ENCODE measurements at places on chromosomes 11 and 22.

DNA sequence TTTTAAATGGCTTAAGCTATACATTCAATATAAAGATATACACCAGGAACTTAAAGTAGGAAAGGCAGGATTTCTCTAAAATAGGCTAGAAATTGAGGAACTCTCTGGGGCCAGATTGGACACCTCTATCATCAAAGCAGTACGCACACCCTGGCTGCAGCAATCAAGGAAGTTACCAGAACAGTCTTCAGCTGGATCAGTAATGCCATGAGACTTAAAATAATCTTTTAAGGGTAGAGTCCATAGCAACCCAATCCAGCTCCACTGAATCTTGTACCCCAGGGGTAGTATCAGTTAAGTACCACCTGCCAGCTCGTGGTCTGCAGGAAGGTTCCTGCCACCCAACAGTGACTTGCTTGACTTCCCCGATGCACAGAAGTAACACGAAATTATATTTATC, 3.0 kb downstream of the RDX start:
- DNase-seq: no peak

GRCh38 chr11:19777377-19778102, 64.9 kb downstream of the NAV2 start:
- DNase-seq: no peak

DNA sequence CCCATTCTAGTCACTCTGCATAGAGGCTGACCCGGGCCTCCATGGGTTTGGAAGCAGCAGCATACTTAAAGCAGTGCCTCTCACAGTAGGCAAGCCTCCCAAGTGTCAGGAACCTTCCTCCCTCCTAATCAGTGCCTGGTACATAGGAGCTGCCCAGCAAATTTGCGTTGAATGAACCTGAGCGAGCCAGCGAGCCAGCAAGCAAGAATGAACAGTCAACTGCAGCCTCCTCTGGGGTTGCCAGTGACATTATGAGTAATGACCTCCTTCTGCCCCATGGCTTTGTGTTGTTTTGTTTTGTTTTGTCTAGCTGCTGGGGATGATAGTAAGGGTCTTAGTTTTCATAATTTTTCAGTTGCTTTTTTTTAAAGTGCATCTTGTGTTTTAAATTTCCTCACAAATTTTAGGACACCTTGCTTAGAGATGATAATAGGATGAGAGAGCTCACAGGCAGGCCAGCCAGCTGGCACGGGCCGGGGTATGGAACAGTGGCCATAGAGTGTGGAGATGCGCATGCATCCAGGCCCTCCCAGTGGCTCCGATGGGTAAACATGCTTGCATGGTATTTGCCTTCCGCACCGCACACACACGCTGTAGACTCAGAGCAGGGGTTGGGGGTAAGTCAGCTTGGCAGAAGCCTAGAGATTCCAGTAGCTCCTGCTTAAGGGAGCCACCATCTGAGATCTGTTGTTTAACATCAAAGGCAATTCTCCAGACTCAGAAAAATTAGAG, 36.1 kb downstream of the TTC12 start:
- no peak for DNase-seq

GRCh38 chr11:69325446-69325845, 31.5 kb downstream of the MYEOV start:
- DNase-seq: no peak

- DNase-seq: no peak
Measured at GRCh38 chr22:19942157-19943081, 801 bp upstream of the TXNRD2 start.

DNA sequence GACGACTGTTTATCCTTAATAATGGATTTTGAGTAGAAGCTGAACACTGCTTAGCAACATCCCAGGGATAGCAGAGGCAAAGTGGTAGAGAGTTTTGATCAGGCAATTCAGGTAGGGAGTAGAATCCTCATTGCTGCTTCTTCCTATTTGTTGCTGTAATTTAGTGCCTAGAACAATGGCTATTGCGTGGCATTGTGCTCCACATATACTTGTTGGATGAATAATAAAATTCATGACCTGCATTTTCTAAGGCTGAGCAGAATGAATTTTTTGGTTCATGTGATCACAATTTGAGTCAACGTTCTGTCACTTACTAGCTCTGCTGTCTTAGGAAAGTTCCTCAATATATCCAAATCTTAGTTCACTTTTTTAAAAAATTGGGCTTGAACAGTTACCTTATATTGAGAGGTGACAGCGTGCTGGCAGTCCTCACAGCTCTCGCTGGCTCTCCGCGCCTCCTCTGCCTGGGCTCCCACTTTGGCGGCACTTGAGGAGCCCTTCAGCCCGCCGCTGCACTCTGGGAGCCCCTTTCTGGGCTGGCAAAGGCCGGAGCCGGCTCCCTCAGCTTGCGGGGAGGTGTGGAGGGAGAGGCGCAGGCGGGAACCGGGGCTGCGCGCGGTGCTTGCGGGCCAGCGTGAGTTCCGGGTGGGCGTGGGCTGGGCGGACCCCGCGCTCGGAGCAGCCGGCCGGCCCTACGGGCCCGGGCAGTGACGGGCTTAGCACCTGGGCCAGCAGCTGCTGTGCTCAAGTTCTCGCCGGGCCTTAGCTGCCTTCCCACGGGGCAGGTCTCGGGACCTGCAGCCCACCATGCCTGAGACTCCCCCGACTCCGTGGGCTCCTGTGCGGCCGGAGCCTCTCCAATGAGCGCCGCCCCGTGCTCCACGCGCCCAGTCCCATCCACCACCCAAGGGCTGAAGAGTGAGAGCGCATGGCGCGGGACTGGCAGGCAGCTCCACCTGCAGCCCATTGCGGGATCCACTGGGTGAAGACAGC, 350.6 kb downstream of the ETS1 start:
- no peak for DNase-seq
